AG04450 (cell line): ENCODE measurements at places on chromosomes 6 and 20.

DNA sequence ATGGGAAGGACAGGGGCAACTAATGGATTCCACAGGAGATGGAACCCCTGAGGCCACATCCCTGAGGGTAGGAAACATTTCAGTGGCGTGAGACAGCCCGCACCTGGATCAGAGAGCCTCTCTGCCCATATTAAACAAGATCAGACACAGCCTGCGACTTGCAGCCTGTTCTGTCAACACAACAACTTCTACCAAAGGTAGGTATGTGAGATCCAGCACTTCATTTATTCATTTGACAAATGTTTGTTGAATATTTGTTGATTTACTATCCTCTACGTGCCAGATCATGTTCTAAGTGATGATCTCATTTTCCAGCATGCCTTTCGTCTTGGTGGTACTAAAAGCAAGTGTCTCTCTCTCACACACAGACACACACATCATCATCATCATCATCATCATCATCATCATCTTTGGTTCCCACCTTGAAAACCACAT, 43.2 kb upstream of the NT5E start:
- DNase-seq, result no peak

GRCh38 chr20:32447136-32448027, 89.3 kb downstream of the ASXL1 start:
- no peak for DNase-seq

GRCh38 chr6:146106532-146106931, 77.7 kb downstream of the GRM1 start:
- DNase-seq, result no peak

DNA sequence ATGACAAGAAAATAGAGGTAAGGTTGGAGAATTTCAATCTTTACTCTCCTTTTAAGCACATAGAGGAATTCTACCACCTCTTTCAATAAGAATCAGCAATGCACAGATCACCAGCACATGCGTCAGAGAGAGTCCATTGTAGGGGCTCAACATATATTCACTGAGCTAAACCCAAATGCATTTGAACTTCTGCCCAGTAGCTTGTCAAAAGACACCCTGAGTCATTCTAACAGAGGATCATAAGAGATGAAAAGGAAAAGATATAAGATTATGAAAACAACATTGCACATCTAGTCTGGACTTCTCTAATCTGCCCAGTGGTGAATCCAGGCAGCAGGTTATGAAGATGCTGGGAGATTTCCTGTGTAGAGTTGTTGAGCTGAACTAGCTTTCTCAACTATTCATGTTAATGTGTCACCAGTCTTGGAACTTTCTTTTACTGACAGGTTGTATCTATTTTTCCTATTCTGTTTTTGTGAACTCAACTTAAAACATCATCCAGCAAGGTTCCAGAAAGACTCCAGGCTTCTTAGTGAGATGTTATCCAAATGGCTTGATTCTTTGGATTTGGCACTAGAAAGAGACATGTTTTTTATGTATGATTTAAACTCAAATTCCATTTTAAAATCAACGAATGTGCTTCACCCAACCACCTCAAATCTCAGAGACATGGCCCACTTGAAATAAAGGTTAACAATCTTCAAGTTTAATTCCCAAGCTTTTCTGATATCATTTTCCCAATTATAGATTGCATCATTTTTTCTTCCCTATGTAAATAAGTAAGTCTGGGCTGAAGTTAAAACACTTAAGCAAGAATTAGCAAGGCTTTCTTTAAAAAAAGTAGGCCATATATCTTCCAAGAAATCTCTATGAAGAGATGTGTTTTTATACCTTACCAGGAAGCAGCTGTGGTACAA, 89.3 kb downstream of the TSHZ2 start:
- DNase-seq, result no peak

DNA sequence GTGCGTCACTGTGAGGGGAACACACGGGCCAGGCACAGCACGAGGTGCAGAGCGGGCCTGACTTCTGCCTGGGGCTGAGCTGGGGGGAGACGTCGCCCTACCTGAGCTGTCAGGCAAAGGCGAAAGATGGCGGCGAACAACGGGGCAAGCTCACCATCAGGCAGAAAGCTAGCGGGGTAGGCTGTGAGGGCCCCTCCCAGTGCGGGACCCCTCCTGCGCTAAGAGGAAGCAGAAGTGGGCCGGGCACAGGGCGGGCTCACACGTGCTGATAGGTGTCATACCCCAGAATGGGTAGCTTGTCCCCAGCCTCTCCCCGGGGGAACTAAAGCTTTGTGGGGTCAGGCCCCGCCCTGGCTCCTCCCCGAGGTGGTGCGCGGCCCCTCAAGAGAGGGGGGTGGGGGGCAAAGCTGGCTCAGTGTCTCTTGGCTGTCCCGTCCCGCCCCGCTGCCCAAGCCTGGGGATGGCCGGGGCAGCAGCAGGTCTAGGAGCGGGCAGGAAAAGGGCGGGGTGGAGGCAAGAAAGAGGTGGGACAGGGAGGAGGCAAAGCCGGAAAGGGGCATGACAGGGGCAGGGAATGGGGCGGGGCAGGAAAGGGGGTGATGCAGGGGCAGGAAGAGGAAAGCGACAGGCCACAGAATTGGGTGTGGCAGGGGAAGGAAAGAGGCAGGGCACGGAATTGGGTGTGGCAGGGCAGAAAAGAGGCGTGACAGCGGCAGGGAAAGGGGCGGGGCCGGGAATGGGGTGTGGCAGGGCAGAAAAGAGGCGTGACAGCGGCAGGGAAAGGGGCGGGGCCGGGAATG, 14.7 kb downstream of the UCKL1 start:
- no peak for DNase-seq

DNA sequence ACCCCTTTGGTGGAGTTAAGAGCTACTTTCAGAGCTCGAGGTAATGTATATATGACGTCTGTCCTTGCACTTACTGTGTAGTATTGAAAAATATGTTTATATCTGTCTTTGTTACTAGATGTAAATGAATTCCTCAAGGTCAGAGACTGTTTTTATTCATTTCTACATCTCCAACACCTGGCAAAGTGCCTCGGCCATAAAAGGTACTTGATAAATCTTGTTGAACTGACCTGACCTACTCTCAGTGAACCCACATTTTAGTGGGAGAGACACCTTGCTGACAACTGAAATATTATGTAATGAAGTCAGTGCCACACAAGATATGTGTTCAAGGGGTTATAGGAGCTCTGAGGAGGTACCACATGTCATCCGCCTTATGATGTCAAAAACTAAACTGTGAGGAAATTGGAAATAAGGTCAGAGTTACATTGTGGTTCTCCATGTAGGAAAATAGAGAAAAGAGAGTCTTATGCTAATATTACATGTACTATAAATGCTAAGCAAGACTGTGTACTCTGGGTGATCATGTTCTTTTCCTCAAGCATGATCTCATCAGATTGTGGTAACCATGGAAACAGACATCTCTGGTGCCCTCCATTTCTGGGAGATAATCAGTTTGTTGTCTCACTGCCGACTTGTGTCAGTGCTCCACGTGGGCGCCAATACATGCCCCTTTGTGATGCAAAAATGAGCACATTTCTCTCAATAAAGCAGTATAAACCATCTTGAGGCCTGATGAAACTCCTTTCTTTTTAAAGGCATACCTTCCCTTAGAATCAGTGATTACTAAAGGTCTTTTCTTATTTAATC, 5.7 kb upstream of the TMEM30A start:
- no peak for DNase-seq
